ENCODE measurements at places on chromosomes 6 and 20.

DNA sequence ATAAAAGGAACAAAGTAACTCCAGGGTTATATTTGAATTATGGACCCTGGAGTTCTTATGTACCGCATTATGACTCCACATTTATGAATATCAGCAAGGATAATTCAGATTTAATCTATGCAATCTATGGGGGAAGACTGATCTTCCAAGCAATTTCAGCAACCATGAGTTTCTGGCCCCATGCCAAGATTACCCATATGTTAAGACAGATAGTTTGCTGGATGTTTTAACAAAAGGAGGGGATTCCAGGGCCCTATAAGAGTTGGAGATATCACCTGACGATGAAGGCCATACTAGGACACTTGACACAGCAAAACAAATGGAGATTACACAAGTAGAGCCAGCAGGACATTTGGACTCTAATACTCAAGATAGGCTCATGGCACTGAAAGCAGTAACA, 45.9 kb upstream of the PLN start:
- DNase-seq = no peak

- DNase-seq = peak; percentile 81
Observed at GRCh38 chr20:51447097-51447764, 95.3 kb downstream of the NFATC2 start.

GRCh38 chr6:6004390-6004995, 2.2 kb downstream of the NRN1 start:
- peak; percentile 43 for DNase-seq

DNA sequence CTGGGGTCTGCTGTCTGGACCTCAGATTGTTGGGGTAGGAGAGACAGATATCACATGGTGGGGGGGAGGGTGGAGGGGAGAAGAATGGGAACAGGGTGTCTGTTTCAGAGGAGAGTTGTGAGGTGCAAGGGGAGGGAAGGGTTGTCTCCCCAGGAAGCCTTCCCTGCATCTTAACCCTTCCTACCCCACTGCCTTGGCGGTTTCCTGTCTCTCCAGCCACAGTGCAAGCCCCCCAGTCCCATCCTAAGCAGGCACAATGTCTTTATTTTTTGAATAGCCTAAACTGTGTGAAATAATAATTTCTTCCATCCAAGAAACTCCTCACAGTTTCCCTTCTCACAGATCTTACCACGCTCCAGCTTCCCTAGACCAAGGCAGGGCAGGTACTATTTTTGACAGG, 3.5 kb downstream of the FOXP4 start:
- DNase-seq = no peak

- no peak for DNase-seq
Observed at GRCh38 chr6:159640322-159640721, 52.7 kb downstream of the SOD2 start.

GRCh38 chr6:119768201-119768600, 418.6 kb upstream of the MAN1A1 start:
- no peak for DNase-seq

GRCh38 chr20:16955971-16956370, 207.8 kb downstream of the OTOR start:
- DNase-seq = no peak

DNA sequence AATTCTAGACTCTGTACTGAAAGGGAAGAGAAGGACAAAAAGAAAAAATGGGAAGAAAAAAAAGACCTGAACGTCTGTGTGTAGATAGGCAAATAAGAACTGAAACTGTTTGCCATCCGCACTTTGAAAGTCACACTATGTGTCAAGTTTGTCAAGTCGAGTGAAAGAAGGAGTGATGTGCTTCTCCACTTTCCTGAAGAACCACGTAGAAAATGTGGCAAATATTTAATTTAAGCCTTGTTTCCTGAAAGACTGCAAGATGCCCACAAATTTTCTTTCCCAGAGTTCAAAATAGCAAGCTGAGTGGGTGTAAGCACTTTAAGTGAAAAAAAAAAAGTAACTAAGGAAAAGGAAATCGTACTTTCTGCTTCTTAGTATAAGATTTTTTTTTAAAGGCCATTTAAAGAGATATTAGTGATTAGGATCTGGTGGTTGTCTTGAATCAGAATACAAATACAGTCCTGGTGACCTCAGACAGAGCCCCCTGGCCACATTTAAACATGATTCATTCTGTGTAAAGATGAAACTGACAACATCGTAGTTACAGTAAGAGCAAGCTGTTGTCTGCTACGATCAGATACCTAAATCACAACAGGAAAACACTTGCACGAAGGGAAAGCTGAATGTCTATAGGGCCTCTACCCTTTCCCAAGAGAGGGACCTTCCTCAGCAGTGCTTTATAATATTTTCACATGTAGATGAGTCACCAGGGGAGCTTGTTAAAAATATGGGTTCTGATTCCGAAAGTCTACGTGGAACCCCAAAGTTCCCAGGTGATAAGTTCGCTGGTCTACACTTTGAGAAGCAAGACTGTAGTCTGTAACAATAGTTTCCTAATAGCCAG, 102.3 kb downstream of the HIVEP2 start:
- DNase-seq = no peak

DNA sequence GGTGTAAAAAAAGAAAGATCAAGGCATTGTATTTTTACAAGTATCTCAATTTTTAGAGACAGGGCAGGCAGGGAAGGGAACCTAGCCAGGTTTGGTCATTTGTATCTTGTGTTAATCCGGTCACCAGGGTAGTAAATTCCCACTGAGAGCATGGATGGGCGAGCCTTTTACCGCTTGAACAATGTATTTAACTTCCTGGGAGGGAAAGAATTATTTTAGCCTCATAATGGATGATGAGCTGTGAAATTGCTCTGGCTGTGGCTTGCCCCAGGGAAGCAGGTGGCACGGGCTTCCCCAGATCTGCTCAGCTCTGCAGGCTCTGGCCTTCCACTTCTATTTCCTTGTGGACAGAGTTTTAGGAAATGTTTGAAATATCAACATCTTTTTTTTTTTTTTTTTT, 72.9 kb downstream of the TOX2 start:
- DNase-seq = peak; percentile 96

DNA sequence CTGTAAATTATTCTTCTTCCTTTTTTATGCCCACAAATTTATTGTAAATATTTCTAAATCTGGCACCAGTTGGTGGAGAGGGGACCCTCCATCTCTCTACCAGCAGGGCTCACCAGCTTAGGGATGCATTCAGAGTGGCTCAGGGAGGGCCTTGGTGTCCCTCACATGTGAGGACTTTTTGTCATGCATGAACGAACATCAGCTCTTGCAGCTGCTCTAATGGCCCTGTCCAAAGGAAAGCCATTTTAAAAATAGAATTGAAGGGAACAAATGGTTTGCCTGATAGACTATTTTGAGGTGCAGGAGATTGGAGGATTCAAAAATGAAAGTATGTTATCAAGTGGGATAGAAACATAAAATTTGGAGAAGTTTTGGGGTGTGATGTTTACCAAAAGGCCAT, 37.5 kb upstream of the KLHL31 start:
- DNase-seq = peak; percentile 28

DNA sequence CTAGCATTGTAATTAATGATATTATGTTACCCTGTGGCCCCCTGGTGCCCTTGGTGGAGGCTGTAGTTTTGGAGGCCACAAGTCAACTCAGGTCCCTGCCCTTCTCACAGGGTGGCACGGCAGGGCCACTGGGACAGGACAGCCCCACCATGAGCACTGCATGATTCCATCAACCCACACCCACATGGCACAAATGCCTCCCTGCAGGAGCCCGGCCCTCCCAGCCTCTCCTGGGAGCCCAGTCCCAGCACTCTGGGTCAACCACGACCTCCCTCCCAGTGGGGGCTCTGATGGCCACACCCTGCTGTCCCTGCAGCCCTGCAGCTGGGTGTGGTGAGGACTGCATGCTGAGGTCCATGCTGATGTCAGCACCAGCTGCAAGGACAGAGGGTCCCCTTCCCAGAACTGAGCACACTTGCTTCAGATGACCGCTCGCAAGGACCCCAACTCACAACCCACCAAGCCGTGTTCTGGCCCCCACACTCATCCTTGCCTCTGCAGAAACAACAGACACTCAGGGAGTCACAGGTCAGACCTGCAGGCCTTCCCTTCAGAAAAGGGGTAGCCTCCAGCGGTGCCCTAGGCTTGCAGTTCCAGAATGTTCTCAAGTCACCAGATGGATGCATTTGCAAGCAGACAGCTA, 15.7 kb upstream of the CST7 start:
- DNase-seq = no peak

- DNase-seq = no peak
Observed at GRCh38 chr6:3831761-3832530, 17.2 kb upstream of the FAM50B start.

GRCh38 chr6:22432060-22432459, 135.2 kb upstream of the PRL start:
- no peak for DNase-seq

DNA sequence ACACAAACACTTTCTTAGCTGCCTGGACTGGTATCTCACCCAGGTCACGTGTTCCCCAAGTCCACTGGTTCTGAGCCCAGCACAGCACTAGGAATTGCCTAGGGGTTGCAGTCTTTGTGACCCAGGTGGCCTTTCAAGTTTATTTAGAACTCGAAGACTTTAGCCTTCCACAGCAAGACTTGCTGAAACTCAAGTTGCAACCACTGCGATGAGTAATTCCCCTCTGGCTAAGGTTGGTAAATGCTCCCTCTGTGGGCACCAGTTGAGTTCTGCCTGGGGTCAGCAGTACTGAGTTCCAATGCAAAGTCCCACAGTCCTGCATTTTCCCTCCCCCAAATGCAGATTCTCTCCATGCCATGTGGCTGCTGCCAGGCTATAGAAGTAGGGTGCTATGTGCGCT, 77.6 kb upstream of the MOCS1 start:
- DNase-seq = no peak

Data from SJCRH30 (cell line).